Activated CD4-positive, alpha-beta T cell treated with anti-CD3 and anti-CD28 coated beads, Interleukin-10, Interleukin-2, amounts not matched to agents 100 ng/mL and 50 ng/mL, durations not matched to agents 16 hours and 8 hours (primary cell): ENCODE measurements at places on chromosomes 3 and 15.

DNA sequence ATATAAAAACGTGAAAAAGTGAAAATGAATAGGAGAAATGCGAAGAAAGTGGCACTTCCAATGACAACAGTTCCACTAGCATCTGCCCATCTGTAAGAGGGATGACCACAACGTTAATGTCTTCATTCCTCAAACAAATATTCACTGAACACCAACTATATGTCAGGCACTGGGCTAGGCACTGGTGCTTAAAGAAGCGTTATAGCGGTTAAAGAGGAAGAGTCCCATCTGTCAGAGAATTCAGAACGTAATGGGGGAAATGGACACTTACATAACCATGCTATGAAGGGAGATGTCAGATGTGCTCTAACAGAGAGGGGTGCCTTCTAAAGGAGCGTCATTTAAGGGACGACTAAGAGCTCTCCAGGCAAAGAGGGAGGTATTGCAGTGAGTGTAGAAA lies 8.2 kb downstream of the RUBCN start:
- no peak for DNase-seq

GRCh38 chr3:122458992-122459391 lies 43.1 kb upstream of the WDR5B start:
- DNase-seq, result peak; percentile 15

GRCh38 chr3:100932491-100932890 lies 60.7 kb downstream of the ABI3BP start:
- DNase-seq, result no peak

DNA sequence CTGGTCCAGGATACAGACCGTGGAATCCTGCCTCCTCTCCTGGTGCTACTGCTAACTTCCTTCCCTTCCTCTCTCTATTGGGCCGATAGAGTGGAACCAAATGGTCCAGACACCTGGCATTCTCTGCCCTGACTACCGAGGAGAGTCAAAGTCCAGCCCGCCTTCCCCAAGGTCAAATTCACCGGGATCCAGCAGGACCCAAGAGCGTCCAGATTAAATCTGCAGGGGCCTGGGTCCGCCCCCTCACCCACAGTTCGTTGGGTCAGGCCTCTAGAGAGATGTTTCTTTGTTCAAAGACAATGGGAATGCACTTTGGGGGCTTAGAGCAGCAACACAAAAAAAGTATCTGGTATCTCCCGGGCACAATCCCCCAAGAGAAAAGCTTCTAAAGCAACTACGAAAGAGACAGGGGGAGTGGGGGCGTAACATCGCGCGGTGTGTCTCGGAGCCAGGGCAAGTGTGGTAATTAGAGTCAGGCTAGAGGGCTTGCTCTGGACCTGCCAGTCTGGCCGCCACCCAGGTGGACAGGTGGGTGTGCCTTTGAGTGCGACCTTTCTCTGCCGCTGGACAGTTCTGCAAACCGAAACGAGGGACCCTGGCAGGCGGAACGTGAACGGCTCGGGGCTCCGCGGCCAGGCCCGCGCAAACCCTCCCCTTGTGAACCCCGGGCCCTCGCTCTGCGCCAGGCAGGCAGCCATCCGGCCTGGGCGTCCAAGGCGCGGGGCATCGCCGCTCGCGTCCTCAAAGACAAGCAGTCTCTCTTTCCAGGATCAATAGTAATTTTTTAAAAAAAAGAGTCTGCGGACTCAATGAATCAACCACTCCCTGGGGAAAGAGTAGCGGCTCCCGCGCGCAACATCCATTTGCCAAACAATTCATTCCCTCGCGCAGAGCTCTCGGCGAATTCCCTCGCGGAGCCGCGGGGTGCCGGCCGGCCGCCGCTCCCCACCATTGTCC lies 806 bp downstream of the KLHL25 start:
- peak; percentile 42 for DNase-seq

GRCh38 chr3:109122690-109123089 lies 4.8 kb upstream of the MORC1 start:
- no peak for DNase-seq

GRCh38 chr3:46236294-46237054 lies 5.8 kb upstream of the CCR3 start:
- DNase-seq, result no peak

- DNase-seq, result no peak
Measured at GRCh38 chr15:82805994-82806406, at the start of gene FSD2. TSS of gene FSD2 (minus strand) at chr15:82806069. CDS start at chr15:82787390, 18,679 bp downstream.

- peak; percentile 54 for DNase-seq
Measured at GRCh38 chr15:84982301-84982920, 755 bp downstream of the PDE8A start.

DNA sequence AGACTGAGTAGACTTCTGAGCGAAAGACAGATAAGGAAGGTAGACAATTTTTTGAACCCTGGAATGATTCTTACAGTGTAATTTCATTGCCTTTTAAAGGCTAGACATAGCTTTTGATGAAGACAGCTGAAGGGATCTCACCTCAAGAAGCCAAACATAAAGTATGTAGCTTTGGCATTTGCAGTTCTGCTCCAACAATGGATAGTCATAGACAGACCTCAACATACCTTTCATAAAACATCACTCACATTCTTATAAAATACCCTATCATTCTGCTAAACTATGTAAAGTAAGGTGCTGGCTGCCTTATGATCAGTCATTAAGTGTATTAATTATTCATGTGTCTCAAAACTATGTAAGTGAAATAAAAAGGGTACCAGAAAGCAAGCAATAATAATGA lies 70.0 kb downstream of the UBE3A start:
- no peak for DNase-seq

GRCh38 chr15:95988574-95988887 lies 342.0 kb upstream of the NR2F2 start:
- DNase-seq, result no peak

DNA sequence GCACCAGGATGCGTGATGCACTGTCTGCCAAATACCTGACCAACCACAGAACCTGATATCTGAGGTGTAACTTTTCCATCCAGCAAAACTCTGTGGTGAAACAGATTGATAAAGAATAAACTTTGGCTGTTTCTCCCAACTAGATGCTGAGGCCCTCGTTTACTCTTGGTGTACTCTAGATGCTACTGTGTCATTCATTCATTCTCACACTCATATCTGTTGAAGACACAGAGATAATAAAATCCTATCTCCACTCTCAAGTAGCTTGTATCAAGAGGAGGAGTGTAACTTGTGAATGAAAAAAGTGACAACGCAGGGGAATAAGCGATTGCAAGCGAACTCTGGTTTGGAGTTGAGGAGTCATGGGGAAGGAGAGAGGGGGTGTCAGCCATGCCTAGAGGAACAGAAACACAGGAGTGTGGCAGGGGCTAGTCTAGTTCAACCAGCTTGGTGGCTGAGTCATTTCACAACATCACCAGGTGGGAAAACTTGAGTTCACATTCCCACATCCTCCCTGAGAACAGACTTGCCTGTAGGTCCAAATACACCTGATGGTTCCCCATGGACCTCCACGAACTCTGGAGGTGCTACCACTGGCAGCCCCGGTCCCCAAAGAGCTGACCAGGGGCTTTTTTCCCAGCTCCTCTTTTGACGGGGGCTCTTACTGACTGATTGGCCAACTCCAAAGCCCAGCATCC lies 73.3 kb upstream of the SNRK start:
- no peak for DNase-seq

- no peak for DNase-seq
Measured at GRCh38 chr3:120764206-120764605, 21.7 kb downstream of the GTF2E1 start.

DNA sequence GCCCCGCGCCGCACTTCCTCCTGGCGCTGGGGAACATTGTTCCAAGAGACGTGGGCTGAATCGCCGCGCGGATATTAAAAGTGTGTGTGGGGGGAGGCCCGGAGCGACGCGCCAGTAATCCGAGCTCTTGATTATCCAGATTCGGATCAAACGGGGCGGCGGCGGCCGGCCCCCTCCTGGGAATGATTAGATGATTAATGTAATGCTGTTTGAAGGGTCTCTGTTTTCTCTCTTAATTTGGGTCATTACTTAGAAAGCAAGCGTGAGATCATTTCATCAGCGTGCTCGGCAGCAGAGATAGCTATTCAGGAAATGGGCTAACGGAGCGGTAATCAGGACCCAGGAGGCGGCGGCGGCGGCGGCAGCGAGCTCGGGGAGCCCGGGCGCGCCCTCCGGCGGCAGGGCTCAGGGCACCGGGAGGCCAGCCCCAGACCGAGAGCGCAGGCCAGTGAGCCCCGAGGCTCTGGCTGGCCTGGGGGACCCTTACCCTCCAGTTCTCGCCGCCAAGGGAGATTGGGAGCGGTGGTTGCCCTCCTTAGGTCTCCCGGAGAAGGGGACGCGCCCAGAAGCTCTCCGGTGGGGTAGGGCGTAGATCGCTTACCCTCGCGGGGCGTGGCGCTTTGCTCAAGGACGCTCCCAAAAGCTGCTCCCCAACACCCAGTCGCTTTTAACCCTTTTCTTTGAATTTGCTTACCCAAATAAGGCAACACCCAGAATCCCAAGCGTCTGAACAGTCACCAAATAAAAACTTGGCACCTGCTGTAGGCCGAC lies 4.5 kb downstream of the FEZF2 start:
- DNase-seq, result no peak

DNA sequence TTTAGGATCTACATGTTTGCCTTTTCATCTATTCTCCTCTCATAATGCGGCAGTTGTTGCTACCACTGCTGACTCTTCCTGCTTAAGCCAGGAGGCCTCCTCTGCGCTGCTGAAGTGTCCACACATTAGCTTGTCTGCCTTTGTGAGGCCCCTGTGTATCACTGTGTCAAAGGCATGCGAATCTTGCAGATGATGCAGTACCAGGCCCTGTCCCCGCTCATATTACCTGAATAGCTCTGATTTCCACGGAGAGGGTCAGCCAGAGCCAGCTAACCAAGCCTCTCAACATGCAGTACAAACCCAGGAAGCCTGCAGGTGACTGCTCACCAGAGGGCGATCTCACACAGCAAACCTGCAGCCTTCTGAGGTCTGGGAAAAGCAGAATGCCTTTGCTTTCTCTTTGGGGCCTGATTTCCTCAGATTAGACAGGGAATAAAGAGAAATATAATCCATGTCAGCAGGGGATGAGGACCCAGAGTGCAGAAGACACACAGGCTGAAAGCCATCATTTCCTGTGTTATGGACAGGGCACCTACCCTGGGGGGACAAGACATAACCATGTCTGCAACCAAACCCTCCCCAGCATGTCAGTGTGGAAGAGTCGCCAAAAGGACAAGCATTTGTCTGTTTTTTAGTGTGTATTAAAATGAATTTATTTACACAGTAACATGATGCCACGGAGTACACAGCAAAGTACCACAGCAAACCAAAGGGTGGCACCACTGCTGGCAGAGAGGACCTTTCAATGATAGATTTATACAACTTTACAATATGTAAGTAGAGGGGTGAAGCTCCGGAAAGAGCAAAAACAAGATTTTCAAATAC lies 36.8 kb upstream of the TSPAN3 start:
- peak; percentile 52 for DNase-seq

- peak; percentile 76 for DNase-seq
Measured at GRCh38 chr3:47009225-47010110, 30.0 kb downstream of the NBEAL2 start.

DNA sequence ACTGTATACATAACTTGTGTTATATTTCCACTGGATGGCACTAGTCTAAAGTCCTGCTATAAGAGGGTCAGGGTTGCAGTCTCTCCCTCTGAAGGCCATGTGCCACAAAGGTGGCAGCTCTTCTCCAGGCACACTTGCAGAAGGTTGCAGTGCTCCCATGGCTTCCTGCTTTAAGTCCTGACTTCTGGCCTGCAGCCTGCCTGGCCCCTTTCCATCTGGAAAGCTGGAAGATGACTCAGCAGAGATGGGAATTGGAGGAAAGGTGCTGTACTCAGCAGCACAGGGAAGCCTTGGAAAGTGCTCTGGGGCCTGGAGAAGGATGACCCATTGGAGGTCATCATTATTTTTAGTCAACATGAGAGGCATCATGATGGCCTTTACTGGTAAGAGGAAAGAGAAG lies 40.9 kb upstream of the MRPL3 start:
- no peak for DNase-seq

GRCh38 chr3:70067860-70068521 lies 68.5 kb downstream of the SAMMSON start:
- DNase-seq, result no peak

DNA sequence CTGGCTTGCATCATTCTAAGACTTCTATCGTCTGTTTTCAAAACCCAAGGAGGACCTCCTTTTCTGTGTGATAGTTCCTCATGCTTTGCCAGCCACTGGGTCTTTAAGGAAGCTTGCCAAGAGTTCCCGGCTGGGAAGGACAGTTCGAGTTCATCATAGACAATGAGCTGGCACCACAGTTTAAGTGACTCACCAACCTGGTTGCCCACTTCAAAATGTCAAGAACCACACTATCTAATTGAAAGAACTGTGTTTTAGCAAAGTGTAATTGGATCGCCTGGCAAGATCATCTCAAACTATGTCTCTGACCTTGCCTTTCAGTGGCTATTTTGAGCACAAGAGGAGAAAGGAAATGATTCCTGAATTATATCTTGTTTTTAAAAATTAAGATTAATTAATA lies 27.9 kb downstream of the SOX2 start:
- DNase-seq, result no peak

DNA sequence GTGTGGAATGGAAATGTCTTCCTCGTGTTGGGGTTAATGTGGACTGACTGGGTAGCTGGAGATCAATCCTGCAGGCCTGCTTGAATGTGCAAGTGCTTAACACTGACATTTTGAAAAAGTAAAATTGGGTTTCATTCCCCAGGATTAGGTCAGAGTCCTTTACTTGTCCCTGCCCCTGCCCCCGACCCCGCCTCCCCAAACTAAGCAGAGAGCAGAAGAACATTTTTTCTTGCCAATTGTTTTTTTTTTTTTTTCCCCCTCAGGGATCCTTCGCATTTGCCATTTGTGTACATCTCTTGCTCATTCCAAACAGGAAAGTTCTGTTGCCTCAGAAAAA lies 147.0 kb upstream of the NR2F2 start:
- DNase-seq, result no peak

- DNase-seq, result no peak
Measured at GRCh38 chr15:57554812-57555179, 36.9 kb upstream of the MYZAP start.

DNA sequence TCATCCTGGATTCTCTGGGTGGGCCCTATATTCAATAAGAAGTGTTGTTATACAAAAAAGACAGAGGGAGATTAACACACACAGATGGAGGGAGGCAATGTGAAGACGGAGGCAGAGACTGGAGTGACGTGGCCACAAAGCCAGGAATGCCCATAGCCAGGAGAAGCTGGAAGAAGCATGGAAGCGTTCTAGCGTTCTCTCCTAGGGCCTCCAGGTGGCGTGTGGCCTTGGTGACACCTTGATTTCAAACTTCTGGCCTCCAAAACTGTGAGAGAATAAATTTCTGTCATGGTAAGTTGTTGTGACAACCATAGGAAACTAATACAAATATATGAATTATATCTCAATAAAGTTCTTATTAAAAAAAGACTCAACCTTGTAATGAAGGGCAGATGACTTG lies 21.3 kb downstream of the THBS1 start:
- DNase-seq, result no peak

- no peak for DNase-seq
Measured at GRCh38 chr3:65619888-65620287, 418.8 kb downstream of the MAGI1 start.

DNA sequence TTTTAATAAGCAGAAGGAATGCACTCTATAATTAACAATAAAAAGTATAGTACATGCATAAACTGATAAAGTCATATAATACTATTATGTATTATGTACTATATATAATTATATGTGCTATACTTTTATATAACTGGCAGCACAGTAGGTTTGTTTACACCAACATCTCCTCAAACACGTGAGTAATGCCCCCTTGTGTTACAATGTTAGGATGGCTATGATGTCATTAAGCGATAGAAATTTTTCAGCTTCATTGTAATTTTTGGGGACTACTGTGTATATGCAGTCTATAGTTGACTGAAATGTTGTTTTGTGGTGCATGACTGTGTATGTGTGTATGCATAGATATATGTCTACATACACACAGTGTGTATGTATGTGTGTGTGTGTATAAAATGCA lies 100.6 kb downstream of the SLMAP start:
- peak; percentile 8 for DNase-seq
